ENCODE measurements at places on chromosomes 7 and 10.

DNA sequence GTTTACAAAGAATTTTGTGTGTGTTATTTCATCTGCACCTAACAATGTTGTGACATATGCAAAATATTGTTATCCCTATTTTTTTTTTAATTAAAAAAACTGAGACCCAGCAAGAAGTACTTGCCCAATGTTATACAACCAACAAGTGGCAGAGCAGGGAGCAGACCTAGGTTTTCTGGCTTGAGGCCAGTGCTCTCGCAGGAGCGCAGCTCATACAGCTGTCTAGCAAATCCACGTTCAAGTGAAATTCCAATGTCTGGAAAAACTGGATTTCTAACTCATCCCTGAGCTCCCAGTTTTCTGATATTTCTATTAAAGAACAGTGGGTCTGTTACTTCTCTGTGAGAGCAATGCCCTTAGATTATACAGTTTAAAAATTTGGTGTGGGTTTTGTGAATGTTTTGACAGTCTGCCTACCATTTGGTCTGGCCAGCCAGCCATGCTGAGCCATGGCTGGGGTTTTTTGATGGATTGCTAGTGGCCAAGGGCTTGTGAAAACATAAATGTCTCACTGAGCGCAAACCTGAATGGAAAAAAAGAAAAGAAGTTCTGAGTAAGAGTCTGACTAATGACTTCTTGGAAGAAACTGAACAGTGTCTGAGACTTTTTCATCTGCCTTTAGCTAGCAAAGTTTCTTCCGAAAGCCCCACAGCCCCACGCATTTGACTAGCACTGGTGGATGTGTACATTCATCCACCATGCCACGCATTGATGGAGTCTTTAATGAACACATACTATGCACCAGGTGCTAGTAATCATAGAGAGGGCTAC lies 15.4 kb upstream of the PRF1 start:
- DNase-seq = no peak

- DNase-seq = no peak
Measured at GRCh38 chr10:98301664-98302319, 33.8 kb upstream of the LOXL4 start.

DNA sequence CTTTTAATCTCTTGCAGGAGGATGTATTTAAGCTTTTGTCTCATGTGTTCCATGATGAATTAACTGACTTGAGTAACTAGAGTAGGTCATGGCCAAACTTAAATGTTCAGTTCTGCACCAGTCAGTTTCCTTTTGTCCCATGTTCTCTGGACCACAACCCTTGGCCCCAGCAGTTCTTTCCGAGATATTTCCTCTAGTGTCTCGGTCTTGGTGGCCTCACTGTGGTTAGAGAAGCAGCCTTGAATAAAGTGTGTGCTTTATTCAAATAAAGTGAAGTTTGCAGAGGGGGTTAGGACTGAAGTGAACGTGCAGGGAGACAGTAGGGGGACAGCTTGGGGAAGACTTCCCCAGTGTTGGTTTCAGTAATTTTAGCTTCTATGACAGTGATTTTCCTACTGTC lies 9.3 kb downstream of the ZNF212 start:
- no peak for DNase-seq

DNA sequence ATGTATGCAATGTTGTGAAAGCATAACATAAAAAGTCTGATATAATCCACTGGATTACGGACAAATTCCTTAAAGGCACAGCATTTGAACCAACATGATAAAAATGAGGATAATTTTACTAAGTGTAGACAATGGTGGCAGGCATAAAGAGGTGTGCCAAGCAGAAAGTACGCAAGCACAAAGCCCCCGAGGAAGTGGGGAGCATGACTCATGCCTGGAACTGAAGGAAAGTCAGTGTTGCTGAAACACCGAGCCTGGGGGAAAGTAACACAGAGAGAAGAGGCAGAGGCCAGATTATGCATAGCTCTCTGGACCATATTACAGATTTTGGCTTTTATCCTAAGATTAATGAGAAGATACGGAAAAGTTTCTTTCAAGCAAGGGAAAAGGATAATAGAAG lies 490.0 kb upstream of the PHF14 start:
- no peak for DNase-seq

DNA sequence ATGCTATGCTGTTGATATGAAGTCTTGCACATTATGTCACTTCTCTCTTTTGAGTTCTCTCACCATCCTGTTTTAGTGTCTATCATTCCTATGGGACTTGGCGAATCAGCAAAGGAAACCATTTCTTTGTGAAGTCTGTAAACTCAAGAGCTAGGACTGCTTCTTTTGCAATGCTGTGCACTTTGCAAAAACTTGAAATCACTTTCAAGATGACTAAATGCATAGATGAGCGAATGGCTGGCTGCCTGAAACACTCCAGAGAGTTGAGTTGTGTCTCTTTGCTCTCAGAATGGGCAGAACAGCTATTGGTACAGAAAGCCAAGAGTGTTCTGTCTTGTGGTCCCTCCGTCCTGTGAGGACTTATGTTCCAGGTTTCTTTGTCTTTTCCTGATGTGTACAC lies 18.3 kb upstream of the ELMO1 start:
- DNase-seq = no peak

DNA sequence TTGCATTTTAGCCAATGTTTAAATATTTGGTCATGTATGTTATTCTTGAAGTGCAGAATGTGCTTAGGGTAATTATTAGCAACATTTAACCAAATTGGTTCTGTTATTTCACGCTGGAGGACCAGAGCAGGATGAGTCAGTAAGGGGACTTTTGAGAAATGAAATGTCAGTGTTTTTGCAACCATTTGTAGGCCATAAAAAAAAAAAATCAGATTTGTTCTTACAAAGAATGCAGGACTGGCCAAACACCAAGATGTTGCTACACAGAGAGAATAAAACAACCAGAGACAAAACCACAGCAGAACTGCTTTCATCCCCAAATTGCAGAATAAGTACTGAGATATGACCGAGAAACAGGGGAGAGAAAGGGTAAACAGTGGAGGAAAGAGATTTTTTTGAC lies 62.1 kb downstream of the TPST1 start:
- no peak for DNase-seq

- no peak for DNase-seq
Measured at GRCh38 chr7:110568932-110569331, 522.0 kb upstream of the LRRN3 start.

DNA sequence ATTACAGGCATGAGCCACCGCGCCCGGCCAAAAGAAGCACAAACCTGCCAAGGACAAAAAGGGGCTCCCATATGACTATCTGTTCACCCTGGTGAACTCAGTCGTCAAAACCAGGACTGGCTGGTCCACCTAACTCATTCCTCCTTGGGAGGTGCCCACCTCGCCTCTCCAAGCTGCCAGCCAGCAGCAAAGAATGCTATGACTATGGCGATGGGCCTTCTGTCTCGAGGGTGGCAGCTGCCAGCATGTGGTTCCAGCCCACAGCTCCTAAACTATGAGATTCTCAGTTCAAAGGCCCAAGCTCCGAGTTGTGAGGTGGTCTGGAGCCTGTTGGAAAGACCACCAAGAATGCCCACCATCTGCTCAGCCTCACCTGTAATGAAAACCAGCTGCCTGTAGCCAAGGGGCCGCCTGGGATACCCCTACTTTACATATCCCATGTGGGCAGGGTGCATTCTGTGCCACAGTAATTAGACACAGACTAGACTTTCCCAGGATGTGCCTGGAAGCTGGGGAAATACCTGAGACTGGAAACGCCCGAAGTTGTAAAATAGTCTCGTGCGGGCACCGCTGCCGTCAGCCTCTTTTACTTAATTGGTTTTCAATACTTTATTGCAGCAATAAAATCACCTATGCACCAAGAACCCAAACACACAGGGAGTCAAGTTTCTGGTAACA lies 71.1 kb downstream of the ZRANB1 start:
- DNase-seq = no peak

DNA sequence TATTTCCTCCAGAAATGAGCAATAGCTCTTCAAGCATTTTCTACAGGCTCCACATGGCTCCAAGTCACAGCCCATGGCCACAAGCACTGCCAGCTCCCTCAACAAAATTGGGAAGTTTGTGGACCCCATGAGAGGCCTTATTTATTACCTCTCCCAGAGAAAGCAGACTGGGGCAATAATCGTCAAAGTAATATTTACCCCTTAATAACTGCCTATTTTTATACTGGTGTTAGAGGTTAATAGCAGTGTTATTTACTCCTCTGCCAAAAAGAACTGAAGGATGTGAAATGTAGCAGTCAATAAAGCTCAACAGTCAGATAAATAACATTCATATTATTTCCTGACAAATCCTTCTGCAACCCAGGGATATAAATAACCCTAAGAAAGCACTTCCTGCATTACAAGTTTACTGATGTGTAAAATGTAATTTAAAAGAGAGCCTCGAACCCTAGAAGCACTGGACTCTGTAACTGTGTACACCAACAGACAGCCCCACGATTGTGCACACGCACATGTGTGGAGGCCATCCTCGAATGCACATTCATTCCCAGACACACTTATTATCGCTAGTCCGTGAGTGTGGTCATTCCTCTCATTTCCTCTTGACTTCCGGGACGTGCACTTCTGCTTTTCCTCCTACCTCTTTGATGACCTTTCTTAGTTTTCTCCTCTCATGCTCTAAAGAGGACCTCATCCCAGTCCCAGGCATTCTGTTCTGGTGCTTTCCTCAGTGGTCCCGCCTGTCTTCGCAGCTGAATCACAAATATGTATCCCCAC lies 157.4 kb downstream of the EVX1 start:
- no peak for DNase-seq

Data from amygdala (tissue), 56 donors.